ENCODE measurements at places on chromosomes 5 and 9. TPM values are rescaled to one million over a fixed set of nuclear protein-coding genes. Genes with fewer than 3 reads are reported as not detected.

C5 gene
- 2.0 TPM for total RNA-seq

EQTN gene
- not detected for total RNA-seq

SOWAHA gene
- total RNA-seq, result not detected

DMXL1 gene
- total RNA-seq, result 23.1 TPM

IQGAP2 gene
- total RNA-seq, result not detected

DNA sequence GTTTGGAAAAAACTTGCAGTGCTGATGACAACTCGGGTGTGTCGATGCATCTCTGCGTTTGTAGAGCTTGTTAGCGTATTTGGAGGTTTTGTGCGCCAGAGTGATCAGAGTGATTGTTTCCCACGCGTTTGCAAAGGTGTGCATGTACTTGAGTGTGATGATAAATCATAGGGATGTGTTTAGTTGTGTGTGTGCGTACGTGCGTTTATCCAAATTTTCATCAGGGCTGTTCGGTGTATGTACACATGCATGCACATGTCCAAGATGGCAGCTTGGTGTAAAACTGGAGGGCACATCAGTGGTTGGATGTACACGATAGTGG lies 248 bp upstream of the C1QTNF2 start:
- H3K36me3 ChIP-seq, result no peaks in the 10 kb centered on the region
- peaks cover 18% of the 10 kb centered on the region for H3K4me1 ChIP-seq
- H3K4me3 ChIP-seq, result peak overlapping the region; percentile 86
- peaks cover 32% of the 10 kb centered on the region for H3K27me3 ChIP-seq
- H3K27ac ChIP-seq, result no peak overlapping the region
- no peak for DNase-seq

DNA sequence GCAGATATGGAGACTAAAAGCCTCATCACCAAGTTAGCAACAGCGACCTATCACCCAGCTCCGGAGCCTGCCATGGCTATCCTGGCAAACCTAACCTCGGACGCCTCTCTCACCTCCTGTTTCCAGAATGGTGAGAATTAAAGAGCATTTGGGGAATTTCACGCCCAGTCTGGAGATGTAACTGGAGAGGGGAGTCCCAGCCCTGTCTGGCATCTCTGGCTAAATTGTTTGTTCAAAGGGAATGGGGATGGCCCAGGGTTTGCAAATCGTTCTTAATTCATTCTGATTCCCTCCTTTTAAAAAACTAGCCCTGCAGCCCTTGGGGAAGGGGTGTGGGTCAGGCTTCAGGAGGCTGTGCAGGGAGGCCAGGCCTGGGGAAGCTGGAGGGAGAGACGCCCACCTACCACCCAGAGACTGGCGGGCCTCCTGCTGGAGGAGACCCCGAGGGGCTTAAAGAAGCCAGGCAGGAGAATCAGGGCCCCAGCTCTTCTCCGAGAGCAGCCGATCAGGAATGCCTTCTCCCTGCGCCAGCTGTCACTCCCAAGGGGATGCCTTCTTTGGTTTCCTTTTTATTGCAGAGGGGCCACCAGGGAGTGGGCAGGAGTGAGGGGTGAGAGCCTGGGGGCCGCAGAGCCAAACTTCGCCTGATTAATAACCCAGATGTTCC lies 964 bp upstream of the COL5A1 start:
- H3K27me3 ChIP-seq, result peaks cover 7% of the 10 kb centered on the region
- peaks cover 21% of the 10 kb centered on the region for H3K36me3 ChIP-seq
- H3K4me3 ChIP-seq, result peak overlapping the region; percentile 88
- peak overlapping the region; percentile 91 for H3K27ac ChIP-seq
